Stimulated activated CD4-positive, alpha-beta T cell treated with anti-CD3 and anti-CD28 coated beads, Interleukin-2, amount 100 ng/mL, for 24 hours (primary cell): ENCODE measurements at places on chromosomes 3 and 15.

DNA sequence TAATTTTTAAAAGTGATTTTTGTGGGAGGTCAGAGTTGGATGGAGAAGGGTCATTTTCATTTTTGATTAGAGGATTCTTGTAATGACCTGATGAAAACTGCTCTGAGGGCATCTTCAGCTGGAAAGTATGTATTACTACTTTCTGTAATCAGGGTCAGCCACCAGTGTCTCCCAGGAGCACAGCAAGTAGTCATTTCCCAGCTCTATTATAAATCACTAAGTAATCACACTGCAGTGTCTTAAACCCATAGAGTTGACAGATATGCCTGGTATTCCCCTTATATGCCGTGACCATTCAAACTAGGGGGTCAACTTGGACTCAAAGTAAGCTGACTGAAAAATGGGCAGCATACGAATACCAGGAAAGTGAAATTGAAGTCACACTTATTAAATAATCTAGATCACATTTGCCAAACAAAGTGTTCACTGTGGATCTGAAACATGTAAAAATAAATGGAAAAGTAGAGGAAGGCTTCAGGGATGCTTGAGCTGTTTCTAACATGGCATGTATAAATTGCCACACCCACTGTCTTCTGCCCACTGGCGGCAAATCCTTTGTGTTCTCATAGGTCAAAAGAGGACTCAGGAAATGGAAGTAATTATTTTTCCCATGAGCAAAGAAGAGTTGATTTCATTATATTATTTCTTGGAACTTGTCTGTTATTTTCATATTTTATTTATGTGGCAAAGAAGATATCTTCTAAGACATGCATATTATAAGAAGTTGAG lies 105.7 kb downstream of the MBNL1 start:
- no peak for DNase-seq

GRCh38 chr3:25156626-25157025 lies 271.4 kb upstream of the RARB start:
- DNase-seq, result no peak

DNA sequence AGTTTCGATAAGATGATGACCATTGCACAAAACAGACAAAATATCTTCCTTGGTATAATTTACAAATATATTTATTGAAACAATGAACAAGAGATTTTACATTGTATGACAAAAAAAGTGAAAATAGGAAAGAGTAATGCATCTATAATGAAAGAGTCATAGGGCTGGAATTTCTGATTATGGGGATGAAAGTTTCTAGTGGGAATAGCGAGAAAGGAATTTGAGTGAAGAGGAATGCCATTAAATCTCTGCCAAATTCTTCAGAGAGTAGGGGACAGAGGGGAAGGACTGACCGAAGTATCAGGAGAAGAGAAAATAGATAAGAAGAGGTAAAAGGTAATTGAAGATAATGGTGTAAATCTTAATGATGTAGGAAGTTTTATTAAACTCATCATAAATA lies 125.4 kb downstream of the VGLL3 start:
- DNase-seq, result no peak

GRCh38 chr3:108053483-108053882 lies 37.3 kb downstream of the CD47 start:
- no peak for DNase-seq

- DNase-seq, result no peak
Measured at GRCh38 chr15:58999694-59000093, 12.2 kb downstream of the RNF111 start.

DNA sequence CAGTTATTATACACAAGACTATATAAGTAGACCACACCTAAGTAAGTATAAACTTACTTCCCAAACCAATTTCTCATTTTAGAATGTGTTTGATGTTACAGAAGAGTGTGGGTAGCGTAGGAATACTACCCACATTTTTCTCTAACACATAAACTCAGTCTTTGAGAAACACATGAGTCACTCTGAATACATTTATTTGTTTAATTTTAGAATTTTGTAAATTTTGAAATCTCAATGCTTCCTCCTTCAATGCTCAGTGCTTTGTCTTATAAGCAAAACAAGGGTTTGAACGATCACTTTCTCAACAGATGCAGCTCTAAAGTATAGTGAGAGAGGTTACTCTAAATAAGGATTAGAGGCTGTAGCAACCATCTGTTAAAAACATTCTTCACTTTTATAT lies 700.8 kb downstream of the SI start:
- no peak for DNase-seq

GRCh38 chr3:176479248-176479647 lies 718.0 kb downstream of the TBL1XR1 start:
- DNase-seq, result no peak

DNA sequence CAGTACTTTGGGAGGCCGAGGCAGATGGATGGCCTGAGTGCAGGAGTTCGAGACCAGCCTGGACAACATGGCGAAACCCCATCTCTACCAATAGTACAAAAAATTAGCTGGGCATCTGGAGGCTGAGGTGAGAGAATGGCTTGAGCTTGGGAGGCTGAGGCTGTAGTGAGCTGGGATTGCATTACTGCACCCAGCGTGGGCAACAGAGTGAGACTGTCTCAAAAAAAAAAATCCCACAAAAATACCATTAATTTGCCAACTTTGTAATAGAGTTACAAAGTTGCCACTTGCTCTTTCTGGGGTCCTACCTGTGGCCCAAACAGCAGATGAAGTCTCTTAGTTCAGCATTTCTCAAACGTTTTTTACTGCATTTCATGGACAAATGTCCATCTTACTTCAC lies 6.0 kb upstream of the TFRC start:
- DNase-seq, result no peak

DNA sequence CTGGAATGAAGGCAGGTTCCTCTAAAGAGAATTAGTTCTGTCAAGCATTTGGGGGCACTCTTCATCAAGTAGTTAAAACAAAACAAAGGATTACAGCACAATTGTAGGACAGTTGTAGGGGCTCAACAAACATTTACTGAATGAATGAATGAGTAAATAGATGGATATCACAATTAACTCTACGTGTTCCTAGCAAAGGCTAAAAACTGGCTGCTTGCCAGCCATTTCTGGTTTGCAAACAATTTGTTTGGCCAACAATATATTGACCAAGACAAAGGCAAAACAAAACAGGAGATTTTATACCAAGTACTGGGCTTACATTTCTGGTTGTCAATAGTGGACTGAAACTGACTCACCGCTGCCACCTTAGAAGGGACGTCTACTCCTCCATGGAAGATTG lies 116.8 kb downstream of the ZNF280D start:
- DNase-seq, result no peak

DNA sequence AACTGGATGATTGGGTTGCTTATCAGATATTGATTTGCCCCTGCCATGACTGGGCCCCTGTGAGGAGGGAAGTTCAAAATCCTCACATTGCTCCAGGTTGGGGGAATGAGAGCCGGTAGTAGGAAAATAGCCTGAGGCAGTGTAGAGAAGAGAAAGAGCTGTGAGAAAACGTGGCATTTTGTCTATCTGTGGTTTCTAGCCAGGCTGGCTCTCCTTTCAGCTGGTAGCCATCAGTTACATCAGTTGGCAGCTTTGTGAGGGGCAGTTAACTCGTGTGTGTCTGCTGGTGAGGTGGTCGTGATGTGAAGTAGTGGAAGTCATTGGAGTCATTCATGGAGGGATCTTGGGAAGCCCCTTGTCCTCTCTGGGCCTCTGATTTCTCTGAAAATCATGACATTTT lies 5.2 kb downstream of the ESYT3 start:
- DNase-seq, result no peak

DNA sequence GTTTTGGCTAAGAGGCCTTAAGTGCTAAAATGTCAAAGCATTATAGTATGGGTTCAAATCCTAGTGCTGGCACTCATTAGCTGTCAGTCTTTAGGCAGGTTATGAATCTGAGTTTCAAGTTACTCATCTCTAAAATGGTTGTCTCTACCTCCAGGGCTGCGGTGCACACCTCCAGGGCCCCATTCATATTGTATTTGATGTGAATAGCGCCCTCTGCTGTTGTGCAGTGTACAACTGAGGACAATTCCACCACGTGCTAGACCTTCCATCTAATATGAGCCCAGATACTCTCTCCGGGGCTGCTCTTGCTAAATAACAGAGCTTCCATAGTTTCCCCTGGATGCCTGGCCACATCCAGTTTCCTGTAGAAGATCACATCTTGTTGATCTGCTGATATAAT lies 54.3 kb downstream of the OXNAD1 start:
- peak; percentile 84 for DNase-seq

- no peak for DNase-seq
Measured at GRCh38 chr3:195079636-195080035, 191.3 kb downstream of the XXYLT1 start.

DNA sequence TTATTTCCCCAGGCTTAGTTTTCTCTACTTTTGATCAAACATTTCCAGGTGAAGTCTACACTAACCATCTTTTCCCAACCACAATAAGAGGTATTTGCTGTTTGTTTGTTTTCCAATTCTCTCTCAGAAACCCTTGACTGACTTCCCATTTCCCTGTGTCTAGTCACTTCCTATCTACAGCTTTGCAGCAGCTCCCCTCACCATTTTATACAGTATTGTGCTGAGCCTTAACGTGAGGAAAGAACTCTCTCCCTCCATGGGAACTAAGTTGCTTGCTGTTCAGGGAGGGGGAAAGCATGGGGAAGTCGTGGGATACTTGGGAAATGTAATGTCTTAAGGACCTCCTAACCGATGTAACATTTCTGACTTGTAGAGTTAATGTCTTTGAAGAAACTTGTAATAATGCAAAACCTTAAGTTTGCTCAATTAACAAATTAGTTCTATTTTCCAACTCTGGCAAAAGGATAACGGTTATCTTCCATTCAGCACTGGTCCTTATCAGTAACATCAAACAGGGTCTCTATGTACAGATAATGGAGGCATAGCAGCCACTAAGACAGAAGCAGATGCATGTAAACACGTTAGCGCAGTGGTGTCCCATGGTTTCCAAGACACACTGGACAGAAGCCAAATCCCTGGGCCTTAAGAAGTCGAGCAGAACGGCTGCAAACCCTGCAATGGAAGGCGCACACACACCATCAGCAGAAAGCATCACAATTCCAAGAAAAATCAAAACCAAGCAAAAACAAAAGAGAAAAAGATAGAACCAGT lies 39.7 kb downstream of the NPTN start:
- DNase-seq, result no peak

- peak; percentile 18 for DNase-seq
Measured at GRCh38 chr3:127483902-127484591, 106.5 kb downstream of the TPRA1 start.
